ENCODE measurements at places on chromosomes 13 and 19.

- DNase-seq: no peak
Observed at GRCh38 chr13:109418111-109418510, 368.3 kb downstream of the IRS2 start.

- DNase-seq: no peak
Observed at GRCh38 chr19:38556521-38557174, 61.1 kb downstream of the MAP4K1 start.

DNA sequence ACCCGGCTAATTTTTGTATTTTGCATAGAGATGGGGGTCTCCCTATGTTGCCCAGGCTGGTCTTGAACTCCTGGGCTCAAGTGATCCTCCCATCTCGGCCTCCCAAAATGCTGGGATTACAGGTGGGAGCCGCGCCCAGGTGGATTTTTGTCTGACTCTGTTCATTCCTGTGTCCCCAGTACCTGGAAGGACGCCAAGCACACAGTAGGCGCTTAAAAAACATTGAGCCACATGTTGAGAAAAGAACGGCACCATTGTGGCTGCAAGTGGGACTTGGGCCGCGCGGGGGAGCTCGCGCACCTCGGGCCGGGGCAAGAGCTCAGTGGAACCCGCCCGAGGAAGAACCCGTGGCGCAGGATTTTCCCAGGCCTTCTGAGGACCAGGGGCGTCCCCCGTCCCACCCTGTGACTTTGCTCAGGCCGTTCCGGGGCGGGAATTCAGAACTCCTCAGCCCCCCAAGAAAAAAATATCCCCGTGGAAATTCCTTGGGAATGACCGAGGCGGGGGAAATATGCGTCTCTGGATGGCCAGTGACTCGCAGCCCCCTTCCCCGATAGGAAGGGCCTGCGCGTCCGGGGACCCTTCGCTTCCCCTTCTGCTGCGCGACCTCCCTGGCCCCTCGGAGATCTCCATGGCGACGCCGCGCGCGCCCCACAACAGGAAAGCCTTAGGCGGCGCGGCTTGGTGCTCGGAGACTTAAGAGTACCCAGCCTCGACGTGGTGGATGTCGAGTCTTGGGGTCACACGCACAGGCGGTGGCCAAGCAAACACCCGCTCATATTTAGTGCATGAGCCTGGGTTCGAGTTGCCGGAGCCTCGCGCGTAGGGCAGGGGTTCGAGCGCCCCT lies 1.4 kb upstream of the ICAM1 start:
- DNase-seq: peak; percentile 71

- DNase-seq: peak; percentile 76
Observed at GRCh38 chr19:1206864-1207450, 1.4 kb downstream of the STK11 start.

DNA sequence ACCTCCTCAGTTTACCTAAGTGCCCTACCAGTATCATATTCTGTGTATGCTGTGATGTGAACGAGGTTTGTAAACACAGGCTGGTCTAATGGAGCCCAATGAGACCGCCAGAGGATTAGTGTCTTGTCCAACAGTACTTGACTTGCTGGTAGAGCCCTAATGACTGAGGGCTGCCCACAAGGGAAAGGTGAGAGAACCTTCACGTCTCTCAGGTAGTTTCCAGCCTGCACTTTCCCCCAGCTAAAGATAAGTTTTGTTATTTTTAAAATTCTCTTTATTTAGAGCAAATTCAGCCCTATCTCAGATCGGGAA lies 498 bp upstream of the RBM26 start:
- DNase-seq: no peak

- DNase-seq: no peak
Observed at GRCh38 chr19:3801412-3802096, 15.4 kb upstream of the MATK start.

DNA sequence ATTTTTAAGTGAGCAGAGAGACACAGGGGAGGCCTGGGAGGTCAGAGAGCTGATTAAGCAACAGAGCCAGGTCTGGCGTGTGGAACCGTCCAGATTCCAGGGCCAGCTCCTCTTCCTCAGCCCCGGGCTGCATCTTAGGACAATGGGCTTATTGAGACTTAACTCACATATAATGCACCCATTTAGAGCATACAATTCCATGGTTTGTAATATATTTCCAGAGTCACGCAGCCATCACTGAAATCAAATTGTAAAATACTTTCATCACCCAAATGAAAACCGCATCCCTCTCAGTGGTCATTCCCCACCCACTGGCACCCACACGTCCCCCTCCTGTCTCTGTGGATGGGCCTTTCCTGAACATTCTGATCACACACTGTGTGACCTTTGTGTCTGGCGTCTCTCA lies 2.1 kb upstream of the HMG20B start:
- DNase-seq: no peak

- no peak for DNase-seq
Observed at GRCh38 chr13:42369071-42369797, 97.3 kb downstream of the AKAP11 start.

DNA sequence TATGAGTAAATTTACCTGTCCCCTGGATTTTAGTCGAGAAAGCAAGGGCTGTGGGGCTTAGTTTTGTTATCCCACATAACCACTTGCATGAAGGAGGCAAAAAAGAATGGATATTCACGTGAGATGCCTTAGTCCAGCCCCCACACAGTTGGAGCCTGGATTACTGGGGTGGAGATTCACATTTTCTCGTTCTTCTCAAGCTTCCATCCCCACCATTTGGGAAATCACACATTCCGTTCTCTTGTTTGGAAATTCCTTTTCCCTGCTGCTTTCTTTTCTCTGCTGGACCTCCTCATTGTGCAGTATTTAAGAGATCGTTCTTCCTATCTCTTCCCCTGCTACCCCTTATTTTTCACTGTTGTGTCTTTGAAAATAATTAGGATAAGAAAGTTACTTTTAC lies 45.1 kb upstream of the FARP1 start:
- no peak for DNase-seq

- no peak for DNase-seq
Observed at GRCh38 chr13:57925250-57925649, 293.7 kb downstream of the PCDH17 start.

DNA sequence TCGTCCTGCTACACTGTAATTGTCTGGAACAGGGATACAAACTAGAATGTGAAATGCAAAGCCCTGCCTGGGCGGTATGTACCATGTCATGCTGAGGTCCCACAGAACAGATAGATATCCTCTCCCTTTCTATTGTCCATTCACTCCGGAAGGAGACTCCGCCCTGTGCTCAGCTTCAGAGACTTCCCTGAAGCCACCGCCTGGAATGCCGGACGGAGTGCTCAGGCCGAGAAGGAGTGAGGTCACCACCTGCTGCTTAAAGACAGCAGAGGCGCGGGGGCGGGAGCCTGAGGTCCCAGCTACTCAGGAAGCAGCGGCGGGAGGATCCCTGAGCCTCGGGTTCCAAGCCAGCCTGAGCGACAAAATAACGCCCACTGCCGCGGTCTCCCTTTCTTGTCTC lies 890 bp upstream of the ZNF611 start:
- DNase-seq: no peak

GRCh38 chr19:45716359-45717130 lies 14.2 kb downstream of the FBXO46 start:
- peak; percentile 57 for DNase-seq

GRCh38 chr13:105519771-105520170 lies 1015.7 kb downstream of the EFNB2 start:
- no peak for DNase-seq

- DNase-seq: peak; percentile 64
Observed at GRCh38 chr19:41641879-41642485, 15.1 kb upstream of the CEACAM4 start.

- DNase-seq: no peak
Observed at GRCh38 chr13:38661010-38661675, 25.7 kb upstream of the FREM2 start.

DNA sequence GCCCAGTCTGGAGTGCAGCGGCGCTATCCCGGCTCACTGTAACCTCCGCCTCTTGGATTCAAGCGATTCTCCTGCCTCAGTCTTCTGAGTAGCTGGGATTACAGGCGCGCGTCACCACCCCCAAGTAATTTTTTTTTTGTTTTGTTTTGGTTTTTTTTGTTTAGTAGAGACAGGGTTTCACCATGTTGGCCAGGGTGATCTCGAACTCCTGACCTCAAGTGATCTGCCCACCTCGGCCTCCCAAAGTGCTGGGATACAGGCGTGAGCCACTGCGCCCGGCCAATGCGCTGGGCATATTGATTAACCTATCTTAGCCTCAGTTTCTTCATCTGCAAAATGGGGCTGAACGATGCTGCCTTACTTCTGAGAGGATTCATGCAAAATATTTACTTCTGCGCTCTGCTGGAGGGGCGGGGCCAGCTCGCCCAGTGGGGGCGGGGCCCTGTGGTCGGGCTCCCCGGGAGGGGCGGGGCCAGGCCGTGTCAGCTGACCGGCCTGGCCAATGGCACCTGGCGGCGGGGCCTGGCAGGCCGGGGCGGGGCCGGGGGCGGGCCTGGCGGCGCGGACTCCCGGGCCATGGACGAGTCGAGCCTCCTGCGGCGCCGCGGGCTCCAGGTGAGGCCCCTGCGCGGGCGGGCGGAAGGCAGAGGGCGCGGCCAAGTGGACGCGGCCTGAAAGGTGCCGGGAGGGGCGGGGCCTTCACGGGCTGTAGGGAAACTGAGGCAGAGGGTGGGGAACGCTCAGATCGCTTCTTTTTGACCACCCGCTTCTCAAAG lies at the start of gene MAST3:
Gene MAST3 (plus strand): TSS at position 562 of the 776 bp plus-strand sequence. CDS start 15 bp downstream, at position 577.
- DNase-seq: peak; percentile 97

GRCh38 chr19:51093101-51093500 lies 10.4 kb upstream of the KLK14 start:
- no peak for DNase-seq

GRCh38 chr13:66313413-66313812 lies 916.7 kb downstream of the PCDH9 start:
- DNase-seq: no peak

GRCh38 chr13:39317291-39317690 lies 279.0 kb downstream of the NHLRC3 start:
- DNase-seq: no peak

DNA sequence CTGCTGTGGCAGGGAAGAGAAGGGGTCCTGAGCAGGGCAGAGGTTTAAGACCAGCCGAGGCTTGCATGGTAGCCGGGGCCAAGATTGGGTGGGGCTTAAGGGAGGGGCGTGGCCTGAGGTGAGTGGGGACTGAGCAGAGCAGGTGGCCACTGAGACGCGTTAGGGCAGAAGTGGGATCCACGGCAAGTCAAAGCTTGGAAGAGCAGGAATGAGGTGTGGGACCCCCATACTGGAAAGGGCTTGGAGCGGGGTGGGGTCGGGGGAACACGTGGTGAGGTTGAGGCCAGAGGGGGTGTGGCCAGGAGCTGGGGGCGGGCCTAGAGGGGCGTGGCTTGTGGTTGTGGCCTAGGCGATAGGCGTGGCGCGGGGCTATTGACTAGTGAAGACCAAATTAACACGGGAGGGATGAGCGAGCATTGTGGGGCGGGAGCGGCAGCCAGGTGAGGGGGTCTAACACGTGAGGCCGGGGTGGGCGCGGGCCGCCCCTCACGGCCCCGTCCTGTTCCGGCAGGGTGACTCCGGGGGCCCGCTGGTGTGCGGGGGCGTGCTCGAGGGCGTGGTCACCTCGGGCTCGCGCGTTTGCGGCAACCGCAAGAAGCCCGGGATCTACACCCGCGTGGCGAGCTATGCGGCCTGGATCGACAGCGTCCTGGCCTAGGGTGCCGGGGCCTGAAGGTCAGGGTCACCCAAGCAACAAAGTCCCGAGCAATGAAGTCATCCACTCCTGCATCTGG lies 3.3 kb downstream of the CFD start:
- DNase-seq: no peak

DNA sequence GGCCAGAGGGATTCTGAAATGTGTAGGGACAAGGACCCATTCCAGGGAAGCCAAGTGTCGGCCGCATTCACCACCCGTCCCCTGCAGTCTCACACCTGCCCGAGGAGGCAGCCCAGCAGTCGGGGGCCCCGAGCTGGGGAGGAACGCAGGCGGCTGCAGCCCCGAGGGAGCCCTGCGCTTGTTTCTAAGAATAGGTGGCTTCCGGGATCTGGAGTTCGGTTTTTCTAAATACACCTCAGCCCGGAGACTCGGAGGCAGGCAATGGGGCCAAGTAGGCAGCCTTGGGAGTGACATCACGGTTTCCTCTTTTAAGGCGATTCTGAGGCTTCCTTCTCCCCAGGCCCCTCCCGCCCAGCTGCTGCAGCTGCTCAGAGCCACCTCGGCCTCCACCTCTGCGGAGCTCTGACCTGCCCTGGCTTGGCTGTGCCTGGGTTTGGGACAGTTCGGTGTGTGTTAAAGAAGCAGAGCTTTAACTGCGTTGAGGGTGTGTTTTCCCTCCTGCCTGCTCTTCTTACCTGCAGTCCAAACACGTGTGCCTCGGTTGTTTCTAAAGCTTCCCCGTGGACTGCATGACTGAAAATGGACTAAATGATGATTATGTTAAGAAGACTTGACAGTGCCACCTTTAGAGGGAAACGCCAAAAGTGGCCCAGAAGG lies 80.5 kb downstream of the COL4A2 start:
- DNase-seq: no peak

DNA sequence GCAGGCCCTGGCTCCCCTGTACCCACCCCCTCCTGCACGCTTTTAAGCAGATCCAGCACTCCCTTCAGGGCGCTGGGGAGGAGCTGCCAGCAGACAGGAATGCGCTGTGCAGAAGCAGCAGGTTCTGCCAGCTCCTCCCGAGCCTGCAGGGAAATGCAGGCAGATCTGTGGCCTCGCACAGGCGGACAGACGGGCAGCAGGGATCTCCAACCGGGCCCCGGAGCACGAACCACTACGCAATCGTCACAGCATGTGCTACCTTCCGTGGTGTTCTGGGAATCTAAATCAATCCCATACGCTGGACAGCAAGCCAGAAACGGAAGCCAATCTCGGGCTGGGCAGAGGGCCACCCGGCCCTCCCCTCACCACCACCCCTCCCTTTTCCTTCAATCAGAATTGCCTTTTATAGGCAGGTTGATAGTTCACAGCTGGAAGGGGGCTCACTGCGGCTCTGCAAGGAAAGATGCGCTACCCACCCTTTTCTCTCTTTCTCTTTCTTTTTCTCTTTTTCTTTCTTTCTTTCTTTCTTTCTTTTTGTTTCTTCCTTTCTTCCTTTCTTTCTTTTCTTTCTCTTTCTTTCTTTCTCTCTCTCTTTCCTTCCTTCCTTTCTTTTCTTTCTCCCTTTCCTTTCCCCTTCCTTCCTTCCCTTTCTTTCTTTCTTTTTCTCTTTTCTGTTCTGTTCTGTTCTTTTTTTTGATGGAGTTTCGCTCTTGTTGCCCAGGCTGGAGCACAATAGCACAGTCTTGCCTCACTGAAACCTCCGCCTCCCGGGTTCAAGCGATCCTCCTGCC lies 99.9 kb downstream of the GNG7 start:
- DNase-seq: no peak

DNA sequence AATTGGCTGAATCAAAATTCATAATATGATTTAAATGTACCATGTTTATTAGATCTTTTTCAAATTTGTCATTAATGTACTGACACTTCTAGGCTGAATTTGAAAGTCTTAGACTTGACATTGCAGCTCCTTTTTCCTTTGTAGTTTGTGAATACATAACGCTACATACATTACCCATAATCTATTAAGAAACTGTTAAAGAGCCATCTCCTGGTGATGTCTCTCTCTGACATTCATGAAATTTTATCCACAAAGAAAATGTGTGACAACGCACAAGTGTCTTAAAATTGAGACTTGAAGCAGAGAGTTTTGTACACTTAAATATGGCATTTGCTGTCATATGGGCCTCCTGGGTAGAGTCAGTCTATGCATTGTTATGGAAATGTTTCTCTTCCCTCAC lies 320.2 kb upstream of the ARGLU1 start:
- no peak for DNase-seq
